ENCODE measurements at places on chromosomes 3 and 15. TPM values are rescaled to one million over a fixed set of nuclear protein-coding genes. Genes with fewer than 3 reads are reported as not detected.

The CCDC54 gene
- total RNA-seq: 9.2 TPM

The ADPGK gene
- 79.6 TPM for total RNA-seq

The RTP3 gene
- not detected for total RNA-seq

DNA sequence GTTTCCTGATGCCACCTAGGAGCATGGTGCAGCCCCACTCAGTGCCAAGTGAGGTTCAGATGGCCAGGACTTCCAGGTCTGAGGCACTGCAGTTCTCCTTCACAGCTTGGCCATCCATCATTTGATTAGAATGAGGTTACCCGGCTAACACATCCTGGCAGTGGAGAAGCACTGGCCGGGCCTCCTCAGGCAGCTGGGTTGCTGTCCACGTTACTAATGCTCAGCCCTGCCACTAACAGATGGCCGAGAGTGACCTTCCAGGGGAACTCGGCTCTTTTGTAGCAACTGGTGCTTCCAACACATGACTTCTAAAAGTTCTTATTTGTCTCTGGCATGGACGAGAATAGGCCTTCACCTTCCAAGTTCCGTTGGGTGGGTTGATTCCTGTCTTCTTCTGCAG lies 204.6 kb upstream of the CFAP20DC start:
- no peak for ATAC-seq

DNA sequence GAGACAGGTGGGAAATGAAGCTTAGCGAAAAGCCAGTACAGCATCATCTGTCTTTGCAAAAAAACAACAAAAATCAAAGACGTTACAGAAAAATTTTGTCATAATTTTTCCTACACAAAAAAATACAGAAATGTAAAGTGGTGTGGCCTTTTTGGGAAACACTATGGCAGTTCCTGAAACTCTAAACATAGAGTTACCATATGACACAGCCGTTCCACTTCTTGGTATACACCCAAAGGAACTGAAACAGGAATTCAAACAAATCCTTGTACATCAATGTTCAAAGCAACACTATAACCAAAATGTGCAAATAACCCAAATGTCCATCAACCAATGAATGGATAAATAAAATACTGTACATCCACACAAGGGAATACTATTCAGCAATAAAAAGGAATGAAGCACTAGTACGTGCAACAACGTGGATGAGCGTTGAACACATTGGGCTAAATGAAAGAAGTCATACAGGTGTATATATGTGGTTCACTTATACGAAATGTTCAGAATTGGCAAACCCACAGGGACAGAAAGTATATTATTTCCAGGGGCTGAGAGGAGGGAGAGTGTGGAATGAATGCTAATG lies 46.8 kb downstream of the GLB1 start:
- ATAC-seq: no peak

DNA sequence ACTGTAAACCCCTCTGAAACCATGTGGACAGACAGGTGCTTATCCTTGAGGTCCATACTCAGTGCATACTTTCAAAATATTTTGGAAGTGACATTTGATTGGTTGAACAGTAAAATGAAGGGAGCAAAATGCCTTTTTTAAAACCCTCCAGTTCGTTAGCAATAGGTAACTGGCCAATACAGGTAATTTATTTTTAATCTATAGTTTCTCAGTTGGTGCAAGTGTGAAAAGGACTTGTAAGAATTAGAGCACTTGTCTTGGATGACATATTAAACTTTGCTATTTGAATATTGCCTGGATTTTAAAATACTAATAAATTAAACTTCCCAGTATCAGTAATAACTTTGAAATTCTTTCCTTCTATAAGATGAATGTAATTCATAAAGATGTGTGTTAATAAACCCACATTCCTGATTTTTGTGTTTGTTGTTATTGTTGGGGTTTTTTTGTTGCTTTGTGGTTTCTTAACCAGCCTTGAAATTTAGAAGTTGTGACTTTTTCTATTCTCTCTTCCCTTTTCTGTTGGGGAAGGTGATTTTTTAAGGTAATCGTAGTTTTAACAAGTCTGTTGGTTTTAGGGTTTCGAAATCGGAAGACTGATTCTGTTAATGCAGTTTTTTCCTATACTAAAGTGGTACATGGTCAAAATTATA lies 90.0 kb downstream of the STT3B start:
- ATAC-seq: no peak

DNA sequence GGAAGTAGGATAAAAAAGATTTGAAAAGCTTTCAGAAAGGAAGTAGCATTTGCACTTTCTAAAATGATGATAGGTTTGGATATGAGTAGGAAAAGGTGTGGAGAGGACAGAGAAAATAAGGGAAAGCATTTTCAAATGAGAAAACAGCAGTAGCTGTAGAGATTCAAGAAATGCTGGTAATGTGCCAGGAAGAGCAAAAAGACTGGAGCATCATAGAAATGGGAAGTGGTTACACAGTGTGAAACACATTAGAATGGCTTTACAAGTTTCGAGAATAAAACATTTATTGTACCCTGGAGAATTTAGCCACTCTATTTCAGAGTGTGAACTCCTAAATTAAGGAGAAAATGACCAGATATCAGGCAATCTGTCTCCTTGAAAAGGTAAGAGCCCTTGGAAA lies 108.3 kb upstream of the CHL1 start:
- ATAC-seq: no peak

GRCh38 chr3:57586778-57587177 lies 10.4 kb downstream of the ARF4 start:
- ATAC-seq: no peak

- no peak for ATAC-seq
Observed at GRCh38 chr15:25883463-25884259, 20.5 kb upstream of the ATP10A start.

DNA sequence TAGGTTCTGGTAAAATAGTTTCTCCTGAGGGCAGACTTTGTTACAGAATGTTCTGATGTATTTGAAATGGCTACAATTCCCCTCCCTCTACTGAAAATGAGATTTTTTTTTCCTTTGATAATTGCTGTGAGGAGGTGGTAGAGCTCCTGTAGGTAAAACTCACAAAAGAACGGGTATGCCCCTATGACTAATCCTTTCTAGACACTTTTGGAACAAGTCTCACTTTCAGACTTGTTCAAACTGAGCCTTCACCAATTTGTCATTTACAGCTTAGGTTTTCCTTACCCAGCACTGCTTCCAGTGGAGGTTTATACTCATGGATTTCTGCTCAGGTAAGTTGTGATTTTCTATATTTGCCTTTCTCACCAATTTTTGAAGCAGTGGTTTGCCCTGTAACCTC lies 115.6 kb downstream of the NLGN1 start:
- no peak for ATAC-seq

Data from motor neuron (in vitro differentiated cells).